ENCODE measurements at places on chromosomes 16 and 17.

DNA sequence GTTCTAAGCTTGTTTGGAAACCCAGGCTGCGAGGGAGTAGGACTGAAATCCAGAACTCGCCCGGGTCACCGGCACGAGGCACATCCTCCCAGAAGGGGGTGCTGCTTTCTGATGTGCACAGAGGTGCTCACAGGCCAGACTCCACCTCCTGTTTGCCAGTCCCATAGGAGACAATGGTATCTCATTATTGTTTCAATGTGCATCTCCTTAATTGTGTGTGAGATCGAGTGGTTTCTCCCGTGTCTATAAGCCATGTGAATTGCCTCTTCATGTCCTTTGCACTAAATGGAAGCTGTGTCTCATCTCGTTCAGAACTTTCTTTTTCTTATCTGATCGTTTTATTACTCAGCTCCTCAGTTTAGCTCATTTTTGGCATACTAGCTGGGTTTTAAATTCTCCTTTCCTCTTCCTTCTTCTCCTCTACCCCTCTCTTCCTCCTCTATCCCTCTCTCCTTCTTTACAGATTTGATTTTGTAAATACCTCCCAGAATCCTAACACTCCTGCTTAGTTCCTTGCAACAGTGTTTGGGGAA lies 32.1 kb upstream of the PRKCB start:
- DNase-seq: peak; percentile 69

DNA sequence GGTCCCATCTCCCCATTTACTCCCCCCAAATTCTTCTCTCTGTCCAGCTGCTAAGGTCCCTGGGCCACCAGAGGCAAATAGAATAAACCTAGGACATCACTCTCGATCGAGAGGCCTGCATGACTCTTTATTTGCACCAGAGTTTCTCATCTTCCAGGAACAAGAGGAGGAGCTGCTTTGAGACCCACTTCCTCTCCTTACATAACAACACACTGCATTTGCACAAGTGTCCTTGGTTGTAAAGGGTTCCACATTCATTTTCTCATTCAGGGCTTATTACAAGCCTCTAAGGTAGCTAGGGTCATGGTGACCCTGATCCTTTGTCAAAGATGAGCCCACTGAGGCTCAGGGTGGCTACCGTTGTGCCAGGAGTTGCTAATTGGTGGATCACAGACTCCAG lies 38.1 kb upstream of the RHOT1 start:
- no peak for DNase-seq

- DNase-seq: no peak
Measured at GRCh38 chr16:82460766-82461165, 166.0 kb upstream of the CDH13 start.

DNA sequence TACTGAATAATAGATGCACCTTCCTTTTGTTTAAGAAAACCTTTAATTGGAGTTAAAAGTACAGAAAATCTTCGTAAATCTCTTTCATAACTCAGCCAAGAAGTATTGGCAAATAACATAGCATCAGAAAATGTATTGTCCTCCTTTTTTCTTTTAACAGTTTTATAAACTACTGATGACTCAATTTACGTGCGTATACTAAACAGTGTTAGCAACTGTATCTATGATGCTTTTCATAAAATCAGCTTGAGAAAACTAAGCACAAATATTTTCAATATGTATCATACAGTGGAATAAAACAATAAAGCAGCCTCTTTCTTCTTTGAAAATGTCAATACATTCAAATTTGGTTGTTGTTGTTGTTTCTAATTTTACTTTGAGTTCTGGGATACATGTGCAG lies 88.6 kb downstream of the STXBP4 start:
- no peak for DNase-seq
